ENCODE measurements at places on chromosomes 5 and 9. TPM values are rescaled to one million over a fixed set of nuclear protein-coding genes. Genes with fewer than 3 reads are reported as not detected.
A peak's percentile ranks its signal among the peaks of the same experiment; 100 is the strongest.

PAIP1 gene
- total RNA-seq: 19.1 TPM

DNA sequence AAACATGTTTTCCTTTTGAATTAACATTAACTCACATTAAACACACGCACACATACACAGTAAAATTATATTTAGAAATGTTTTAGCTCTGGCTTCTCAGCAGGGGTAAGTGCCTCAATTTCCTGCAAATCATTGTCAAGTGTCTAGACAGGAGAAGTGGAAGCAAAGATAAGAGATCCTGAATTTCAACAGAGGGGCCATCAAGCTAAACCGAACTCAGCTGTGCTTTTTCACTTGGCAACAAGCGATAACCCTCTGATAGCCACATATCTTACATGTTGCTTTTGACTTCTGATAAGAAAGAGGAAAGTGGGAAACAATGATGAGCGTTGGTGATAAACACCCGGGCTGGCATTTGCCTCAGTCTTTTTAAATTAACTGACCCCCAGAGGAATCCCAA is 79.7 kb upstream of the SPDL1 start:
- no peak for DNase-seq

DNA sequence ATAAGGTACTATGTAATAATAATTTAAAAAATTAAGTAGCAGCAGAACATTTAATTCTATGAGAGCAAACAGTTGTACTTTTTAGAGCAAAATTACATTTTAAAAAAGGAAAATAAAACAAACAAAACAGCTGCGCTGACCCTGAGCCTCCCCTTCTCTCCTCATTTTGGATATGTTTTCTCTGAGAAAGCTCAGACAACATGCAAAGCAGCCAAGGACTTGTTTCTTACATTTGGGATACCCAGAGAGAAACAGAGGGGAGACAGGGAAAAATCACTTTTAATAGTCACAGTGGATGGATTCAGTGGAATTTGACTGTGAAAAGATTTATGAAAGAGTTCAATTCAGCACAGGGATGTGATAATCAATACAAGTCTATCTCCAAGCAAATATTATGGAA is 299.2 kb downstream of the EBF1 start:
- no peak for DNase-seq

DNA sequence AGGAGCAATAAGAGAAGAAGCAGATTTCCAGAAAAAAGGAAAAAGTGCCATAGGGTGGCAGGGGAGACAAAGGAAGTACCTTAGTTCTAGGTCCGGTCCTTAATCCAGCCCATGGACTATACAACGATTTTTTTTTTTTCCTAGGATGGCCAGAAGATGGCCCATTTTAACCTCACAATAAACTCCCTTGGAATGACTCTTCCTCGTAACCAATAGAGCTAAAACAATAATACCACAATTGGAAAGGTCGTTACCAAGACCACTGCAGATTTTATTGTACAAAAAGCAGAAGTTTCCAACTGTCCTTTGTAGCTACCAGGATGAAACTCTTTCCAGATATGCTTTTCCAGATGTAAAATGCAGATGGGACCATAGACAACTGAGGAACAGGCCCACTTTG is 34.4 kb upstream of the SSBP2 start:
- DNase-seq: no peak

IL3 gene
- total RNA-seq: 9.7 TPM

INSL6 gene
- total RNA-seq: not detected

GRCh38 chr9:94005272-94005901 is 50.2 kb upstream of the BARX1 start:
- no peak for DNase-seq

GRCh38 chr5:136309376-136309775 is 56.0 kb downstream of the TRPC7 start:
- no peak for DNase-seq

DNA sequence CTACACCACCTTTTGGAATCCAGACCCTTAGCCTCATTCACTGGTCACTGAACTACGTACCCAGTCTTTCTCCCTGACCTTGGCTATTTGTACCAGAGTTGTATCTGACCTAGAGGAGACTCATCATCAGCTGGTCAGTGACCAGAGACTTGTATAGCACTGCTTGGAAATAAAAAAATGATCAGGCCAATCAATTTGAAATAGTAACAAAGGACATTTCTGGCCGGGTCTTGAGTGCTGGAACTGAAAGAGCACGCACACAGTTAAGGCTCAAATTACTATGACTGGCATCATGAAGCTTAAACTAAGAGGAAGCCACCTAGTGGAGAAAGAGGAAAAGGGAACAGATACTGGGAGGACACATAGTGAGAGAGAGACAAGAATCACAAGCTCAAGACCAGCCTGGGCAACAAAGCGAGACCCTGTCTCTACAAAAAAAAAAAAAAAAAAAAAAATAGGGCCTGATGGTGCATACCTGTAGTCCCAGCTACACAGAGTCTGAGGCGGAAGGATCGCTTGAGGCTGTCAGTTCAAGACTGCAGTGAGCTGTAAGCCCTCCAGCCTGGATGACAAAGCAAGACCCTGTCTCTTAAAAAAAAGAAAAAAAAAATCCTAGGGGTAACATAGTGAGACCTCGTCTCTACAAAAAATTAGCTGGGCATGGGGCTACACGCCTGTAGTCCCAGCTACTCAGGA is 12.8 kb upstream of the SRP19 start:
- no peak for DNase-seq

DNA sequence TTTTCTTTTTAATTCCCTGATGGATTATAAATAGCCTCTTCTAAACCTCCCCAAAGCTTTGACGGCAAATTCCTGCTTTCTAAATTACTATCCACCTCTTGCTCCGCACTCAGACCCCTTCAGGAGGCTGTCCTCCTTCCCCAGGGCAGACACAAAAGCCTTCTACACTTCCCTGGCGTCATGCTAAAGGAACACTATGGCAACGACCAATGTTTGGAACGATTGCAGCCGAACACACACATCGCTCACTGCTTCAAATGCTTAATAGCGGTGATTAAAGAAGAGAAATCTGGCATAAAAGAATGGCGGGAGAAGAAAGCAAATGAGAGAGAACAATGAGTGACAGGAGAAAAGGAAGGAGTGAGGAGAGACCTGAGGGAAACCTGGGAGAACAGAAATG is 297.3 kb downstream of the MLLT3 start:
- DNase-seq: no peak

DNA sequence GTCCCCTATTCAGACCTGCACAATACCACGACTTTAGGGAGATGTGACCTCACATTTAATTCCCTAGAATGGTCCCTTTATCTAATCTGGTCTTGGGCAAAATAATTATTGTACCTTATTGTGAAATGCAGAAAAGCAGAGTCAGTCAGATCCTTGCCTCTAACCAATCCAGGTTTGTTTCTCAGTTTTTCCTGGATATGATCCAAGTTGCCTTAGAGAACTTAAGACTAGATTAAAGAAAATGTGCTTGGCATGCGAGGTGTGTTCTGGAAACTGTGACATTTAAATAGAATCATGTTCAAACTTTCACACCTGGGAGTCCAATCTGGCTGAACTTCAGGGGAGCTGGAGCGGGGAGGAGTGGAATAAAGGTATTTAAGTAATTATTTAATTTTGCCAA is 696.2 kb downstream of the DNAH5 start:
- DNase-seq: no peak

CCL21 gene
- not detected for total RNA-seq

GRCh38 chr5:101009758-101010519 is 106.9 kb upstream of the ST8SIA4 start:
- DNase-seq: no peak

DNA sequence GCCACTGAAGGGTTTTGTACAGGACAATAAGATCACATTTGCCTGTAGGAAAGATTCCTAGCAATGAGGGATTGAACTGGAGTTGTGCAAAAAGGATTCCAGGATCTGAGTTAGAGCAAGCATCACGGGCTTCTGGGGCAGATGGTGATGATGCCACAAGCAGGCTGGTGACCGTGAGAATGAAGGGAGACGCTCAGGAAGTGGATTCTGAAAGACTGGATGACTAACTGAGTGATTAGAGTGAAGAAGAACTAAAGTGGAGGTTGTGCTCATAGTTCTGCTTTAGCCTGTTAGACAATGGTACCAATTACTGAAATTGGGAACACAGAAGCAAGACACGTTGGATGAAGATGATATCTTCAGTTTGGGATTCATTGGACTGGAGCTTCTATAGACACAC is 168.2 kb downstream of the CD180 start:
- DNase-seq: no peak

HMMR gene
- total RNA-seq: 76.9 TPM

IRX1 gene
- total RNA-seq: not detected

DNA sequence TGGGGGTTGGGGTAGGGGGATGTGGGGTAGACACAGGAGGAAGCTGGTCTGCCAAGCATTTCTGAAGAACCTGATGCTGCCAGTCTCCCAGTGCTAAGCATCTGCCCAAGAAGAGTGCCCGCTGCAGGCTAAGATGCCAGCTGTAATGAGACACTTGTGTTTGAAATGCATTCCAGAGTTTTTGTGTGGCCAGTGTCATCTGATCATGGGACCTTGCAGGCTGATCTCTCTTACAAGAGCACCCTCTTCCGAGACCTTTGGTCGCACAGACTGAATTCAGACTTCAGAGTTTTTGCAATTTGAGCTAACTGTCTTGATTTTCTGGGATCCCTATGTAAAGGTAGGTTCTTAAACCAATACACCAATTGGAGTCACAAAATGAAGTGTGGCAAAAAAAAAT is 58.1 kb downstream of the DENND1A start:
- DNase-seq: no peak

DNA sequence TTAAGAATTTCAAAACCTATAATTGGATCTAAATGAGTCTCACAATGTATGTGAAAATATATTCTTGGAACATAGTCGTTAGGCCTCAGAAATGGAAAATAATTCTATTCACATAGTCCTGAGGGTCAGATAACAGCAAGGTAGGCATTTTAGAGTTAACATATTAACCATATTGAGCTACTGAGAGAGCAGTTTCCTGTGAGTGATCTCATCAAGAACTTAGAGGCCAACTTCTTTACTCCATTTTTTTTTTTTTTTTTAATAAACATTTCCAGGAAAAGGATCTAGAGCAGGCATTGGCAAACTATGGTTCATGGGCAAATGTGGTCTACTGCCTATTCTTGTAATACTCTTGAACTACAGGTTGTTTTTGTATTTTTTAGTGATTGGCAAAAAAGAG is 26.6 kb downstream of the RAB24 start:
- no peak for DNase-seq

DNA sequence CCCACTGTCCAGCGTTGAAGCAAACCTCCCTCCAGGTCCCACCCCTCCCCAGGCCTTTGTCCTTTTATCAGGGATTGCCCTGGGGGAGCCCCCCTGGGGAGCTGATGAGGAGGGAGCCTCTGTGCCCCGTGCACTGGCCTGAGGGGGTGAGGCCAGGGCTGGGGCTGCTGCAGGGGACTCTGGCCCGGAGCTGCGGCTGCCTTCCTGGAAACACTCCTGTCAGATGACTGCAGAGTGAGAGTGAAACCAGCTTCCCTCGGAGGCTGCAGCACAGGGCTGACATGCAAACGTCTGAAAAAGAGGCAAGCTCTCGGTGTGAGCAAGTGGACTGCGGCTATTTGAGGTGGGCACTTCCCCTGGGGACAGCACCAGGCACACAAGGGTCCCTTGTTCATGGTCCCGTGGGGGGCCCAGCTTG is 4.6 kb upstream of the TRAF2 start:
- peak; percentile 58 for DNase-seq

- no peak for DNase-seq
Measured at GRCh38 chr5:171436804-171437285, 17.4 kb downstream of the FGF18 start.

GRCh38 chr5:170655920-170656319 is 127.6 kb upstream of the GABRP start:
- DNase-seq: no peak

AFAP1L1 gene
- total RNA-seq: 0.99 TPM

ADAMTS2 gene
- total RNA-seq: not detected

GRCh38 chr5:150486402-150487198 is 21.3 kb upstream of the NDST1 start:
- DNase-seq: peak; percentile 58

FRMPD1 gene
- total RNA-seq: not detected

IRX4 gene
- total RNA-seq: not detected

GRCh38 chr5:81164936-81165335 is 68.2 kb upstream of the CKMT2 start:
- no peak for DNase-seq

GRCh38 chr9:90301277-90301653 is 341.4 kb downstream of the DIRAS2 start:
- no peak for DNase-seq

HRCT1 gene
- not detected for total RNA-seq

- DNase-seq: peak; percentile 54
Measured at GRCh38 chr5:139746691-139747582, 48.7 kb upstream of the PSD2 start.

- DNase-seq: no peak
Measured at GRCh38 chr9:130286781-130287428, 21.3 kb downstream of the HMCN2 start.

GRCh38 chr9:80156262-80156661 is 584.5 kb downstream of the TLE4 start:
- DNase-seq: no peak

TAF11L9 gene
- total RNA-seq: not detected

DNA sequence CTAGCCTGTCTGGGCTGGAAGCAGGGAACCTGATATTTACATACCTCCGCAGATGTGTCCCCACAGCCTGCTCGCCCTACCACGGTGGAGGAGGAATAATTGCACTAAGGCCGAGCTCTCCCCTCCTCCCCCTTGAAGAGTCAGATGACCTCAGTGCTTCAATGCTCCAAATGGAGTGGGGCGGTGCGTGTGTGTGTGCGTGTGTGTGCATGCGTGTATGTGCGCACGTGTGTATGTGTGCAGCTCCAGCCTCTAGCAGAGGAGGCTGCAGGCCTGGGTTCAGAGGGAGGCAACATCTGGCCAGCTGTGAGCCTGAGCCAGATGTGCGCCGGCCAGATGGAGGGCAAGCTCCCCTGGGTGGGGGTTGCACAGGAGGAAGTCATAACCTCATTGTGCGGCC is 90.5 kb downstream of the NRG2 start:
- DNase-seq: no peak

DNA sequence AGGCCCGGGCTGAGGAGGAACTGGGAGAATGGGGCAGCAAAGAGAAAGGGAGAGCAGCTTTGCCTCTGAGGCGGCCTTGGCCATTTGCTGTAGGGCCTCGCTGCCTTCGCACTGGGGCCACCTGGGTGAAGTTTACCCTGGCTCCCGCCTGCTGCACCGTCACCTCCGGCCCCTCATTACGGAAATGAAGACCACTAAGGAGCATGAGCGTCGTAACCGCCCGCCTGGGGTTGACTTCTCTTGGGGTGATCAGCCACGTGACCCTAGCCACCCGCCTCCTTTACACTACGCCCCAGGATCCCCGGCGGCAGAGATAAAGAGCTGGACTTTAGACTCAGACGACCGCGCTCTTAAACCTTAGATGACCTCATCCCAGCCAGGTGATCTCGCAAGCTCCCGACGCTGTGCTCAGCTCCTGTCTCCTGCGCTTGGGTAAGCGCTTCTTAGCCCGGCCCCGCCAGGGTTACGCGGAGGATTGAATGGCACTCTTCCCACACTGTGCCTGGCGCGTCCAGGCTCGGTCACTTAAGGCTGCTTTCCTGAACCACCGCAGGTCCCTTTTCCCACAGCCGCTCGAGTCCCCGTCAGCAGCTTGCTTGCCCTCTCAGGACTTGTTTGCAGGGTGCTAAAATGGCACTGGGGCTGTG is 107.9 kb upstream of the LARP1 start:
- no peak for DNase-seq

GRCh38 chr5:149586708-149587318 is 5.5 kb downstream of the ARHGEF37 start:
- DNase-seq: no peak

LCP2 gene
- 173 TPM for total RNA-seq

Data from activated naive CD4-positive, alpha-beta T cell treated with anti-CD3 and anti-CD28 coated beads, Interleukin-2, amount 50 U/mL, for 72 hours (primary cell).